ENCODE measurements at places on chromosomes 5 and 9. TPM values are rescaled to one million over a fixed set of nuclear protein-coding genes. Genes with fewer than 3 reads are reported as not detected.

- H3K4me1 ChIP-seq, result no peaks in the 10 kb centered on the region
- DNase-seq, result no peak
- no peaks in the 10 kb centered on the region for H3K36me3 ChIP-seq
Measured at GRCh38 chr9:136560586-136560985, 14.7 kb upstream of the NOTCH1 start.

DNA sequence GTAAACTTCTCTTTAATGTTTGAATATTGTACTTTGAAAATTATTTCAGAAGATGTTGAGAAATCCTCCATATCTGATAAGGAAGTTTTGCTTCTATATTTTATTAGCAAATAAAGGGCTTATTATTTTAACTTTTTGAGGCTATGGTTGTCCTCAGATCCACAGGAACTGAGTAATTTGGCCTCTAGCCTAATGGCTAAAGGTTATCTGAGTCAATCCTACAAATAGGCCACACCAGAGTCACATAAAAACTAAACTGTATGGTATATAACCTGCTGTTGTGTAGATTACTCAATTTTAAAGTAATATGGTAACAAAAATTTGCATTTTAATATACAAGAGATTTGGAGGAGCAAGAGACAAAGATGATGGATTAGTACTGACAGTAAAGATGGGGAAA, 549.2 kb upstream of the GRAMD2B start:
- H3K27ac ChIP-seq, result no peak overlapping the region
- DNase-seq, result no peak
- no peaks in the 10 kb centered on the region for H3K27me3 ChIP-seq
- H3K36me3 ChIP-seq, result no peaks in the 10 kb centered on the region
- no peaks in the 10 kb centered on the region for H3K4me1 ChIP-seq

- no peak overlapping the region for H3K27ac ChIP-seq
- no peaks in the 10 kb centered on the region for H3K36me3 ChIP-seq
- no peaks in the 10 kb centered on the region for H3K4me1 ChIP-seq
Measured at GRCh38 chr9:74443036-74443750, 53.9 kb upstream of the RORB start.

- no peaks in the 10 kb centered on the region for H3K27me3 ChIP-seq
- H3K36me3 ChIP-seq, result no peaks in the 10 kb centered on the region
- no peak overlapping the region for H3K27ac ChIP-seq
- H3K4me3 ChIP-seq, result no peak overlapping the region
Measured at GRCh38 chr5:52985306-52985705, 3.8 kb upstream of the ITGA2 start.

DNA sequence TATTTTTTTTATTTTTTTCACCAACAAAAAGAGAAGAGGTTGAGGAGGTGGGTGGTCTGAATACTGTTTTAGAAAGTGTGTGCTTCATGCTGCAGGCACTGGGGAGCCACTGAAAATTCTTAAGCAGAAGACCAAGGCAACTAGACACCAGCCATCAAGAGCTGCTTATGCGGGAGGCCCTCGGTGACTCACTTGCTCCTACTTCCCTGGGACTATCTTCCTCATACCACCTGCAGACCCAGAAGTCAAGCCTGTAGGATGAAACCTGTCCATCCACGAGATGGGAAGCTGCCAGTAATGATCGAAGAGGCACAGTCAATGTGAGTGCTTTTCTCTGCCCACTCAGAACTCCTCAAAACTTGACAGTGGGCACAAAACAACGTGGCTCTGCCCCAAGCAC, 125.8 kb upstream of the SLC44A1 start:
- no peak for DNase-seq
- no peak overlapping the region for H3K27ac ChIP-seq
- no peak overlapping the region for H3K4me3 ChIP-seq
- no peaks in the 10 kb centered on the region for H3K36me3 ChIP-seq
- H3K27me3 ChIP-seq, result no peaks in the 10 kb centered on the region
- no peaks in the 10 kb centered on the region for H3K4me1 ChIP-seq

GRCh38 chr9:73597771-73598170, 446.1 kb downstream of the ANXA1 start:
- H3K4me3 ChIP-seq, result no peak overlapping the region
- H3K36me3 ChIP-seq, result no peaks in the 10 kb centered on the region
- no peak overlapping the region for H3K27ac ChIP-seq
- no peak for DNase-seq
- H3K27me3 ChIP-seq, result no peaks in the 10 kb centered on the region

DNA sequence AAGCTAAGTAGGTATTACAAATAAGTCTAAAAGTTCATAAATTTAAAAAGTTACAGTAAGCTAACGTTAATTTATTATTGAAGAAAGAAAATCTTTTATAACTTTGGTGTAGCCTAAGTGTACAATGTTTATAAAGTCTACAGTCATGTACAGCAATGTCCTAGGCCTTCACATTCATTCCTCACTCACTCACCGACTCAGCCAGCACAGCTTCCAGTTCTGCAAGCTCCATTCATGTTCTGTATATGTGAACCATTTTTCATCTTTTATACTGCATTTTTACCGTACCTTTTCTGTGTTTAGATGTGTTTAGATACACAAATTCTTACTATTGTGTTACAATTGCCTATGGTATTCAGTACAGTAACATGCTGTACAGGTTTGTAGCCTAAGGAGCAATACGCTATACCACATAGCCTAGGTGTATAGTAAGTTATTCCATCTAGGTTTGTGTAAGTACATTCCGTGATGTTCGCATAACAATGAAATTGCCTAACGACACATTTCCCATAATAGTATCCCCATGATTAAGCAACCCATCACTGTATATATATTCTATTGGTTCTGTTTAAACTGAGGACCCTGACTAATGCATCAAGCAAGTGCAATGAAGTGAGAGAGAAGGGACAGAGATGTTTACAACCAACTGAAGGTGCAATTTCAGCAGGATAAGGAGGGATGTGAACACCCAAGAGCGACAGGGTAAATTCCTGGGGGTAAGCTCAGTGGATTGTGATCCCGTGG, 88.9 kb upstream of the TRIO start:
- no peaks in the 10 kb centered on the region for H3K4me1 ChIP-seq
- no peaks in the 10 kb centered on the region for H3K27me3 ChIP-seq
- no peak overlapping the region for H3K27ac ChIP-seq

DNA sequence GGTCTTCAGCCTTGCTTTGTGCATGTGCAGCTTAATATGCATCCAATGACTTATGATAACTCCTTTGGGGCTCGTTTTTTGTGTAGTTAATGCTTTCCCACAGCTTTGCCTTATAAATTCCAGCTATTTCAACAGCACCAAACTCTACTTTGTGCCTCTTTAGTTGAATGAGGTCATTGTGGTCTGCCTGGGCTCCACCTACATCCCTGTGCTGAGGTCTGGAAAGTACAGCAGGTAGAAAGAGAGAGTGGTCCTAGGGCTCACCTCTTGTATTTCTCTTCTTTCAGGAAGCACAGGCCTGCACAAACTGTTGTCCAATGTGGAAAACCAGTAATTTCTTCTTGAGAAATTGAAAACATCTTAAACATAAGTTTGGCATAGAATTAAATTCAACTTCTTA, 167.2 kb downstream of the XRCC4 start:
- no peaks in the 10 kb centered on the region for H3K4me1 ChIP-seq
- no peaks in the 10 kb centered on the region for H3K36me3 ChIP-seq
- no peak overlapping the region for H3K4me3 ChIP-seq
- no peak overlapping the region for H3K27ac ChIP-seq
- DNase-seq, result no peak

- H3K27me3 ChIP-seq, result no peaks in the 10 kb centered on the region
- H3K4me1 ChIP-seq, result no peaks in the 10 kb centered on the region
- no peak overlapping the region for H3K4me3 ChIP-seq
- H3K27ac ChIP-seq, result no peak overlapping the region
- H3K36me3 ChIP-seq, result no peaks in the 10 kb centered on the region
Measured at GRCh38 chr5:71836084-71836483, 117.0 kb downstream of the CARTPT start.

DNA sequence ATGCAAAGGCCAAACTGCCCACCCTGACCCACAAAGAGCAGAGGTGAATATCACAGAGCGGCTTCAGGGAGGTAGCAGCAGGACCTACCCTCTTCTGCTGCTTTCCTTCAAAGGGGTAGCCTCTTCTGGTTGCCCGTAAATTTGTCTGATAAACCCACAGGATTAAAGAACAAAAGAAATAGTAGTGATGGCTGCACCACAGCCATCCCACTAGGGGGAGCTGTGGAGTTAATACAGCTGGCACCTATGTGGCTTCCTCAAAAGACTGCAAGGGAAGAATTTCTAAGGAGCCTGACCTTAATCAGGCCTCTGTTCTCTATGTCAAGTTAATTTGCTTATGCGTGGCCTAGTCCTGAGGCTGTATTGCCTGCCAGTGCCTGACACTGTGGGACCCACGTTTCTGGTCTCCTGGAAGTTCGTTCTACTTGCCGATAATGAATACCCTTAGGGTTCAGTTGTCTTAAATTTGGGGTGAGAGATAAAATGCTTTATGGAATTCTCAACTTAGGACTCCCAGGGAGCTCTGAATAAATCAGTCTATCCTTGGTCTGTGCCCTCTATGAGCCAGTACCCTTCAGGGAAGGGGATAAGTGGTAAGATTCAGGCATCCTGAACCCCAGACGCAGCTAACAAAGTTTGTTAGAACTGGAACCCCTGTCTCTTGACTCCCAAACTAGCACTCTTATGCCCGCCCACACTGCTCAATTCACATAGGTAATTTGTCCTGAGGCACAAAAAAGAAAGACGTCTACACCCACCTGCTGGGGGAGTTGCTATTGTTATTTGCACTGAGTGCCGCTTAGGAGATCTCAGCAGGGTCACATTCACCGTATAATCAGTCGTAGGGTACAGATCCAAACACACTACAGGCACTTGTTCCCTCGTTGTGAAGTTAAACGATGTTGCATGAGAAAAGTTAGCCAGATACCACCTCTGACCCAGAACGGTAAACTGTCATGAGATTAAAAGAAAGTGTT, 77.1 kb downstream of the SUSD1 start:
- no peaks in the 10 kb centered on the region for H3K4me1 ChIP-seq
- H3K4me3 ChIP-seq, result no peak overlapping the region
- H3K27ac ChIP-seq, result no peak overlapping the region
- H3K27me3 ChIP-seq, result no peaks in the 10 kb centered on the region
- no peaks in the 10 kb centered on the region for H3K36me3 ChIP-seq
- DNase-seq, result peak; percentile 77

DNA sequence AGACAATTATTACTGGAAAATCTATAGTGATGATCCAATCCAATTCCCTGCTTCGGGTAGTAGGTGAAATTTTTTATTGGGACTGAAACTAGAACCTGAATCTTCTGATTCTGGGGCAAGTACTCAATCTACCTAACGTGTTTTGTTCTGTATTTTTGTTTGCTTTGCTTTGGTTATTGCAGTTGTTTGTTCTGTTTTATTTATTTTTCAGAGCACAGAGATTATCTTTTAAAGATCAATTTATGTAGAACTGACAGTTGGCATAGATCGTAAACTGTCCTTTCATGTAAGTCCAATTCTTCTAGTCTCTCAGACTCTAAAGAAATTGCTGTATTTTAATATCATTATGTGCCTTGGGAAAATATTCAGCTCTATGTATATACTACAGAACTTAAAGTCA, 401.6 kb downstream of the ANXA1 start:
- no peak overlapping the region for H3K4me3 ChIP-seq
- H3K4me1 ChIP-seq, result no peaks in the 10 kb centered on the region
- H3K36me3 ChIP-seq, result no peaks in the 10 kb centered on the region
- H3K27ac ChIP-seq, result no peak overlapping the region
- H3K27me3 ChIP-seq, result no peaks in the 10 kb centered on the region
- DNase-seq, result no peak

DNA sequence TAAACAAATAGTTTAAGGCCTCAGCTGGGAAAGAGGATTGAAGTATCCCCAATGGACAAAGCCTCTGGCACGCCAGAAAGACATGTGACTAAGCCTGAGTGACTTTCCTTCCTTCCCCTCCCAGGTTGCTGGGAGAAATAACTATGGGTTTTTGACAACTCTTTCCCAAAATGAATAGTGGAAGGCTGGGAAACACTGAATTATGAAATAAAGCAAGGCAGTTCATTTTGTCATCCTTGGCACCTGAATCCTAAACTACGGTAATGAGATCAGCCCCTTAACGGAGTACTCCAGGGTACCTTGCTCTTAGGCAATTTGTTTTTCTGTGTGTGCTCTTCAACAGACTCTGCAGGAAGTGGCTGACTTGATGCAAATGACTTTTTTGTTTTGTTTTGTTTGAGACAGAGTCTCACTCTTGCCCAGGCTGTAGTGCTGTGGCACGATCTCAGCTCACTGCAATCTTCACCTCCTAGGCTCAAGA, 75.2 kb downstream of the LMNB1 start:
- DNase-seq, result no peak
- H3K27ac ChIP-seq, result peak overlapping the region; percentile 15
- H3K27me3 ChIP-seq, result no peaks in the 10 kb centered on the region
- H3K36me3 ChIP-seq, result no peaks in the 10 kb centered on the region

GRCh38 chr5:76808141-76808691, 10.6 kb upstream of the F2RL1 start:
- H3K27ac ChIP-seq, result no peak overlapping the region
- H3K4me3 ChIP-seq, result no peak overlapping the region
- DNase-seq, result no peak
- H3K4me1 ChIP-seq, result no peaks in the 10 kb centered on the region
- no peaks in the 10 kb centered on the region for H3K36me3 ChIP-seq

- H3K27me3 ChIP-seq, result no peaks in the 10 kb centered on the region
- DNase-seq, result no peak
- no peak overlapping the region for H3K4me3 ChIP-seq
Measured at GRCh38 chr5:96687812-96688453, 25.8 kb downstream of the CAST start.

TEK gene
- total RNA-seq, result 6.3 TPM

FGD3 gene
- total RNA-seq, result 2.3 TPM

SLC45A2 gene
- not detected for total RNA-seq

All from colonic mucosa (tissue), 4 donors.